Hindlimb muscle (tissue), 1 donor: ENCODE measurements at places on chromosomes 13 and 19. TPM values are rescaled to one million over a fixed set of nuclear protein-coding genes. Genes with fewer than 3 reads are reported as not detected.

DNA sequence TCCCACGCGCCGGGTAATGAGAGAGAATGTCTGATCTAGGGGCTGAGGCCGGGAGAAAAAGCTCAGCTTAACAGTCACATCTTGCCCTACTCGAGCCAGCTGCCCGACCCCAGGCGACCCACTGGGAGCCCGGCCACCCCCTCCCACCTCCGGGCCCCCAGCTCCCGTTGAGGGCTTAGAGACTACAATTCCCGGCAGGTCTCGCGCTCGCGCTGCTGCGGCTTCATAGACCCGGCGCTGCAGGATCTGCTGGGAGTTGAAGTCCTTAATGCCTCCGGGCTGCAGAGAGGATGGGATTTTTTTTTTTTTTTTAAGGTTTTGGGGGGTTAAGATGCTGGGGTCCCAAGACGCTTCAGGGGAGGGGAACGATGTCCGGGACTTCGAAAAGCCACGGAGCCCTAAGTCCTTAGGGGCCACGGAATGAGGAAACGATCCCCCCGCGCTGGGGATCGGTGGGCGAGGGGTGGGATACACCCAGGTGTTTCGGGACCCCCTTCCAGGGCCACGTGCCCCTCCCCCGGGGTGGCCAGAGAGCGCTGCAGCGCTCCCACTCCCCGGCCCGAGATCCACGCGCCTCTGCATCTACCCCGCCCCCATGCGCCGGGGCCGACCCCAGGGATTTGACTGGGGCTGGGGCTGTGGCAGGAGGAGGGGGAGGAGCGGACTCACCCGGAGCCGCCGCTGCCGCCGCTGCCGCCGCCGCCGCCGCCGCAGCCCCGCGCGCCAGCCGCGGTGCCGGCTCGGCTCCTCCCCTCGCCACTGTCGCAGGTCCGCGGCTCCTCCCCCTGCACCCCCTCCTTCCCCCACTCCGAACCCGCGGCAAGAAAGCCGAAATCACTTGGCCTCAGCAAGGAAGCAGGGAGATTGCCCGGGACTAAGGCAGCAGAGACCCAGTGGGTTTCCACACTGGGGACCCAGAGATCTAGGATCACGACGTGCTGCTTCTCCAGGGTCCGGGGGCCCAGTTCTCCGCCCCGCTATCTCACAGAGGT, at the start of gene SYT3:
Gene SYT3, minus strand, starts transcription at position 761 of the 992 bp plus-strand sequence. CDS start 2,470 bp downstream, outside the sequence.
- DNase-seq: no peak

- DNase-seq: no peak
Observed at GRCh38 chr19:11364296-11364904, 9.2 kb downstream of the PLPPR2 start.

GRCh38 chr19:31104451-31104850, 244.8 kb downstream of the TSHZ3 start:
- no peak for DNase-seq

GRCh38 chr19:14343286-14343685, 38.0 kb upstream of the ADGRE5 start:
- DNase-seq: no peak

- no peak for DNase-seq
Observed at GRCh38 chr19:38463365-38463764, 29.9 kb downstream of the RYR1 start.

- DNase-seq: no peak
Observed at GRCh38 chr19:14525729-14526128, 3.7 kb upstream of the TECR start.

DNA sequence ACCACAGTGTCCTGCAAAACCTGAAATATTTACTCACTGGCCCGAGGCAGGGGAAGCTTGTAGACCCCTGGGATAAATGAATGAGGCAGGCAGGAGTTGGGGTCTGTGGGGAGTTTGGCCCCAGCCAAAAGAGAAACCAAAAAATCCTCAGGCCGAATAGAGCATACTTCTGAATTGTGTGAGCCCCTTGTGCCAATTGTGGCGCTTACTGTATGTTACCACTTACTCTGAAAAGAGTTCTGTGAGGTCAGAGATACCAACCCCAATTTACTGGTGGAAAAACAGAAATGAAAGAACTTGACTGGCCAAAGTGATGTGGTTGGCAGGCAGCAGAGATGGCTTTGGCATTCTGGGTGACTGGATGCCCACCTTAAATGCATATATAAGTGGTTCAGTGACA, 6.9 kb downstream of the CARM1 start:
- no peak for DNase-seq

- no peak for DNase-seq
Observed at GRCh38 chr19:9801976-9802375, 16.9 kb downstream of the FBXL12 start.

- no peak for DNase-seq
Observed at GRCh38 chr19:1057176-1057855, 9.7 kb upstream of the ARHGAP45 start.

- DNase-seq: no peak
Observed at GRCh38 chr13:109592770-109593169, 193.6 kb downstream of the IRS2 start.

DNA sequence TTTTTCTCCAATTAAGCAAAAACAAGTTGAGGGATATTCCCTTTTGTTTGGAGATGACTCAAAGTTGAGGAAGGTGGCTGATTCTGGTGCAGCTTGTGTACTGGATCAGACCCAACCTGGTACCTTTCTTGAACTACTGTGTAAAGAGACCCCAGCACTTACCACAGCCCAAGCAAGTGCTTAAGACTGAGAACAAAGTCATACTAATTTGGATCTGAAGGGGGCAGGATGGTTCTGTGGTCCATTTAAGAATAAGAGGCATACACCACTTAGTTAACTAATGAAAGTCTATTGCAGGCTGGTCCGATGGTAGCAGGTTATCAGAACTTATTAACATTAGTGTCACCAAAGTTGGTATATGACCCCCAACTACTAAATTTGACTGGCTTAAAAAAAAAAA, 6.3 kb downstream of the THSD1 start:
- DNase-seq: no peak

- DNase-seq: no peak
Observed at GRCh38 chr13:31477961-31478360, 261.4 kb upstream of the RXFP2 start.

DNA sequence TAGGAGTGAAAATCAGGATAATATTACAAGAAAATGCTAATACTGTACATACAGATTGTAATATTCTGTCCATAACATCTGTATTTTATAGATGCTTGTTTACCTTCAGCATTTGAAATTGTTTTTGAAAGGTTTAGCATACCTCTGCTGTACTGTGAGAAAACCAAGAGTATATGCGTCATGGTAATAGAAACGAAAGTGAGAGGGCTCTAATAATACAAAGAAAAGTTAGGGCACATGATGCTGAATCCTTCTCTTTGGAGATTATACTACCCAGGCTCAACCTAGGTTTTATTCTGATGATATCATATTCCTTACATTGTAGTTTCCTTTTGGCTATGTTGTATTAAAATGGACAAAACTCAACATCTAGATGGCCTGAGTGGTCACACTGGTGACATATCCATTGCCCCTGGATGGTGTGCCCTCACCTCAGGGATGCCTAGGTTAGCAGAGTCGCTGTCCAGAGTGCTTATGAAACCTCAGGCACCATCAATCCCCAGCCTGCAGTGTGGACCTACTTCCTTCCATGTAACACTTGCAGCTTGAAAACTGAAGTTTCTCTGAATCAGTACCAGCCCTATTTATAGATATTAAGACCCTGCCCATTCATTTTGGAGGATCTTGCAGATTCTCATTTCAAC, 253.7 kb downstream of the KCTD12 start:
- DNase-seq: no peak

- DNase-seq: no peak
Observed at GRCh38 chr19:29454109-29454508, 71.7 kb upstream of the VSTM2B start.

DNA sequence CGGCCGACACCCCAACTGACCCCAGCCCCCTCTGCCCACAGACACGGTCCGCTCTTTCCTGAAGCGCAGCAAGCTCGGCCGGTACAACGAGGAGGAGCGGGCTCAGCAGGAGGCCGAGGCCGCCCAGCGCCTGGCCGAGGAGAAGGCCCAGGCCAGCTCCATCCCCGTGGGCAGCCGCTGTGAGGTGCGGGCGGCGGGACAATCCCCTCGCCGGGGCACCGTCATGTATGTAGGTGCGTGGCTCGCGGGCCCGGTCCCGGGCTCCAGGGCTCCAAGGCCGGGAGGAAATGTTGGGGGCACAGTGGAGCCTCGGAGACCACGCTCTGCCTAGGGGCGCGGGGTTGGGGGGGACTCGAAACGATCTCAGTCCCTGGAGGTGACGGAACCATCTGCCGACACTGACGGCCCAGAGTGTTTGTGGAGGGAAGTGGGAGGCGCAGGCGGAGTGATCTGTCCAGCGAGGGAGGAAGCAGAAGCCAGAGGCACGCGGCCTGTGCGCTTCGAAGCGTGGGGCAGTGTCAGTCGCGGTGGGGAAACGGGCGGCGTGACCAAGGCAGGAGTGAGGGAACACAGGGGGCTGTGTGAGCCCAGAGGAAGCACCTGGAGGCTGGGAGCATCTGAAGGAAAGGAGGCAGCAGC, 6.3 kb downstream of the TBCB start:
- no peak for DNase-seq

DNA sequence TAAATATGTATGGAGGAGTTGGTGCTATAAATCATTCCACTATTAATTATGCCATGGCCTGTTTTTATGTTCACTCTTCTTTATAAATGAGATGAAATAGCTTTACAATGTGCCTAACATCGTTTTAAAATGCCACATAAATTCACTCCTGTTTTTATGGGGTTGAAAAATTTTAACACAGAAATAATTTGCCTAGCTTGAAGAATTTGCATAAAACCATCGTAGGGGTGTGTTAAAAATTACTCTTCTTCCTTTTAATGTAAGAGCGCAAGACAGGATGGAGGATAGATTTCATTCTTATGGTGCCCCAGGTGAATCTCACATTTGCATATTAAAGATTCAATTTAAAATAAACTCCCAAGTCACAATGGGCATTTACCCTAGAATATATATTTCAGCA, 447.8 kb downstream of the OXGR1 start:
- no peak for DNase-seq

DNA sequence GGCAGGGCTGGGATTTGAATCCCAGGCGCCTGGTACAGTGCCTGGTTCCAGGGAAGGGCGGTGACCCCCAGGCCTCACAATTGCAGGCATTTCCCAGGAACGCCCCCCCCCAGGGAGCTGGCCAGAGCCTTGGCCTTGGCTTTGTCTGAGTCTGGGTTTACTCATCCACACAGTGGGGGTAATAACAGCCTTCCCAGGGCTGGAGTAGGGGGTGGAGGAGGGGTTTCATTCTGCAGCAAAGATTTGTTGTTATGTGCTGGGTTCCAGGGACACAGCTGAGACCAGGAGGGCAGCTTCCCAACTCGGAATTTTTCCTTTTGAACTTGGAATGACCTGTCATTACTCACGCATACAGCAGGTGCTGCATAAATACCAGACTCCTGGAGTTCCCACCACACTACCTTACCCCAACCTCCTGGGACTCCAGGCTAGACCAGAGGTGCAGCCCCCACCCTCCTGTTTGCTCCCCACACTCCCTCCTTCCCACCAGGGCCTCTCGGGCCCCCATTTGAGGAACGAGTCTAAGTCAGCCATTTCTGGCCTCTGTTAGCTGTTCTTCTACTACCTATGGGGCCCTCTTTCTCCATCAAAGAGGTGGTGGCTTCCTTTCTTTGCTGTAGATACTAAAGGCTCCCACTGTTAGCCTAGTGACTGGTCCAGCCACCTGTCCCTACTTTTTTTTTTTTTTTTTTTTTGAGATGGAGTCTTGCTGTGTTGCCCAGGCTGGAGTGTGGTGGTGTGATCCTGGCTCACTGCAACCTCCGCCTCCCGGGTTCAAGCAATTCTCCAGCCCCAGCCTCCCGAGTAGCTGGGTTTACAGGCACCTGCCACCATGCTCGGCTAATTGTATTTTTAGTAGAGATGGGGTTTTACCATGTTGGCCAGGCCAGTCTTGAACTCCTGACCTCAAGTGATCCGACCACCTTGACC, 1.6 kb upstream of the ADAMTS10 start:
- peak; percentile 60 for DNase-seq

GRCh38 chr19:13104360-13104847, 1.7 kb upstream of the LYL1 start:
- DNase-seq: peak; percentile 67

- no peak for DNase-seq
Observed at GRCh38 chr13:28420704-28421103, 74.2 kb downstream of the FLT1 start.

GRCh38 chr13:40206241-40207000, 460.0 kb downstream of the FOXO1 start:
- no peak for DNase-seq

DNA sequence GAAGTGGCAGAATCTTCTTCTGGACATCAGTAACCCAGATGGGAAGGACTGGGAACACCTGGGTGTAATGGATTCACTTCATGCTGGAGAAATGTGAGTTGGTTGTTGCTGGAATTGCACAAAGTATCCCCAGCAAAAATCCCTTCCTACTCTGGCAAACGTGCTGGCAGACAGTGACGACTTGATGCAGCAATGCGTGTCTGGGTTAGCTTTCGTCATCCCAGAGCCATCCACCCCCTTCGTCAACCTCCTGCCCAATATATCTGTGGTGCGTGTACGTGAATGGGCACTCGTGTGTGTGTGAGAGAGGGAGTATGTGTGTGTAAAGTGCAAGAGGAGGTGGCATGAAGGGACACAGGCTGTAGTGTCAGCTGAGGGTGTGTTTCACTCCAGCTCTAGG, 70.9 kb downstream of the TM9SF2 start:
- no peak for DNase-seq

DNA sequence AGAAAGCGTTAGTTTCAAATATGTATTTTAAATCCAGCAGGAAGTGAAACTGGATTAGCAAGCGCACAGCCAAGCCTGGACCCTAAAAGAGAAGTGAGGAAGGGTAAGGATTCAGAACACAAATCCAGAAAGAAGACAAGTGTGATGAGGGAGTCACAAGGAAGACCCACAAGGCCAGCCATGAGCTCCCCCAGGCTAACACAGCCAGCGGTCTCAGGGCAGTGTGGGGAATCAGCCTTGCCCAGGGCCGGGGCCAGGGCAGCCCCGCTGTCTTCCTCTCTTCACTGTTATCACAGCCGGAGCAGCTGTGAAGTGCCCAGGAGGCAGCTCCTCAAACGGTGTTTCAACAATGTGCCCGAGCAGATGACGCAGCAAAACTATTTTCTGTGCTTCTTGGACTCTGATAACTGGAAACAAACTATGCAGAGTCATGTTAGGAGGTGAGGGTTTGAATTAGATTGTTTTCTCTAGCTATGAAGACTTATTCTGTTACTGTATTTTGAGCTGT, 12.2 kb upstream of the CDC16 start:
- DNase-seq: no peak

RASAL3 gene
- 1.7 TPM for polyA plus RNA-seq

CYP2A7 gene
- not detected for polyA plus RNA-seq

KLF1 gene
- polyA plus RNA-seq: 0.88 TPM

SLITRK5 gene
- polyA plus RNA-seq: 4.5 TPM

TEX101 gene
- polyA plus RNA-seq: not detected

DIRAS1 gene
- polyA plus RNA-seq: 1.3 TPM

C1QTNF9 gene
- 8.7 TPM for polyA plus RNA-seq

EPS8L1 gene
- 2.6 TPM for polyA plus RNA-seq

ATXN8OS gene
- polyA plus RNA-seq: 0.46 TPM

CAPN12 gene
- 3.4 TPM for polyA plus RNA-seq
